ENCODE measurements at places on chromosomes 7 and 10.
A peak's percentile ranks its signal among the peaks of the same experiment; 100 is the strongest.

GRCh38 chr10:125149036-125149679 is 11.2 kb downstream of the CTBP2 start:
- no peak for DNase-seq

GRCh38 chr10:5975641-5976473 is 1.5 kb downstream of the IL15RA start:
- peak; percentile 61 for DNase-seq

GRCh38 chr10:131000743-131001142 is 310.8 kb downstream of the TCERG1L start:
- DNase-seq: no peak

GRCh38 chr7:155948845-155949244 is 136.6 kb upstream of the SHH start:
- DNase-seq: no peak

DNA sequence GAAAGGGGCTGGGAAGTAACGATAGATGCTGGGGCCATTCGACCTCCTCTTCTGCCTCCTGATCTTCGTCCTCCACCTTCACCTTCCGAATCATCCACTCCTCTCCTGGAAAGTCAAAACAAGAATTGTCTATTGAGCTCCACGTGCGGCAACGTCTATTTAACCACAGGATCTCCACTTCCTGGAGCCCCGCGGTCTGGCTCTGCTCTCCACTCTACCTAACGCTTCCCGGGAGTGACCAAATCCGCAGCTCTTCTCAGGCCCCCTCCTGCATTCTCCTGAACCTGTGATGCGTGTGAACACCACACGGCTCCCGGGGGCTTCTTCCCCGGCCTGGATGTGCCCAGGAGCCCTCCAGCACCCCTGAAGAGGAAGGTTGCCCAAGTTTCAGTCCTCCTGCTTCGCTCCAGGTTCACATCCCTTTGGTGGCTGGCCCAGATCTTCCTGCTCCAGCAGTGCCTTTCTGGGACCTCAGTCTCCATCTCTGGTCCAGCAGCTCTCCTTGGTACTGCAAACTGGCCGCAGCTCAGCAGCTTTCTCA is 7.2 kb downstream of the ZNF467 start:
- no peak for DNase-seq

DNA sequence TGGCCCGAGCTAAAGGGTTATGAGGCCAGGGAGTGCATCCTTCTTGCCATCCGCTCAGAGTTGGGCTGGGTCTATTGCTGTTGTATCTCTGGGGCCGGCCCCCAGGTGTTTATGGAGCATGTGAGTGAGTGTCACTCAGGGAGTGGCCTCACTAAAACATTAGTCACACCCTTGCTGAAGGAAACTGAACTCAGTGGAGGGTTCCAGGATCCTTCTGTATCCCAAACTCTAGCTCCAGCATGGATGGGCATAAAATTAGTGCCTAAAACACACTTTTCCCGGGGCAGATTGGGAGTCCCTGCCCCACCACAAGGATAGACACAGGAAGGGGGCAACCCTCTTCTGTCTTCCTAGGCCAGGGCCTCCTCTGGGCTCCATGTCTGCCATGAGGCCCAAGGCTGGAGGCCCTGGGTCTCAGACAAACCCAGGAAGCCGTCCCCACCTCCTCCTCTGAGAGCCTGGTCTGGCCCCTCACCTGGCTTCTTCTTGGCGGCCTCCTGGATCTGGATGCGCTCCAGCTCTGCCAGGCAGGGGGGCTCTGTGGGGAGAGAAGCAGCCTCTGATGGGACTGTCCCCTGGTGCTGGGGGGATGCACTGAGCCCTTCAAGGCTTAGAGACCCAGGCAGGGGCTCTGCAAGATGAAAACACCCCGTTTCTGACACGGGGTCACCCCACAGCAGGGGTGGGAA is 24.5 kb downstream of the SPOCK2 start:
- peak; percentile 14 for DNase-seq

- DNase-seq: no peak
These were observed 18.9 kb upstream of the ZNF138 start for GRCh38 chr7:64775289-64775688.

GRCh38 chr10:78577712-78578111 is 491.1 kb upstream of the ZMIZ1 start:
- no peak for DNase-seq

DNA sequence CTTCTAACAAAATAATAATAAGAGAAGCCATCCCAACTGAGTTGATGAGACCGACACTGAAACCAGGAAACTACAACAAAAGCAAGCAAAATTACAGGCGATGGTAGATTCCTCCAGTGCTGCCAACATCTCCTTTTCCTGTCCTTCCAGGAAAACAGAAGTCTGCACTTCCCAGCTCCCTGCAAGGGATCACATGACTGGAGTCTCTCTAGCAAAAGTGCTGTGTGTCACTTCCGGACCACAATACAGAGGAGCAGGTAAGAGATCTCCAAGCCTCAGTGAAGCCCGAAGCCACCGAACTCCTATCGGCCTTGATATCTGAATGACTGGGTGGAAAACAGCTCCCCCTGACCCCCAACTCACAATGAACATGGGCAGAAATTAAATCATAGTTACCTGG is 63.2 kb downstream of the SMURF1 start:
- DNase-seq: no peak

DNA sequence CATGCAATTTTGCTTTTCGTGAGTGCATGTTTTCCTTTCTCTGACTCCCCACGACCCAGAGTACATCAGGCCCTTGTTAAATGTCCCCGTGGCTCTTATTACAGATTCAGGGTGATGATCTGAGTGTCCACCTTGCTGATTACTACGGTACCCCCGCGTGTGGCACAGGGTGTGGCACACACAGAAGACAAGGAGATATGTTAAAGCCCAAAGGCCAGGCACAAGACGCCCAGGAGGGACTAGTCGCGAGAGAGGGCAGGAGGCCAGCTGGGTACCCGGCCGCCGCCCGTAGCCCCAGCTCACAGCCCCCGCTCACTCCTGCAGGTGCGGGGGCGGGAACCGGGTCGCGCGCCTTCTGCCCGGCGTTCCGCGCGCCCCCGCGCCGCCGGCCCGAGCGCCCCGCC is 281 bp upstream of the EXOC6 start:
- DNase-seq: no peak

GRCh38 chr7:47351233-47352154 is 230.4 kb downstream of the TNS3 start:
- no peak for DNase-seq

GRCh38 chr7:14368285-14368684 is 378.8 kb upstream of the ETV1 start:
- DNase-seq: no peak

- no peak for DNase-seq
These were observed 93.9 kb downstream of the RBM20 start for GRCh38 chr10:110737886-110738634.

- no peak for DNase-seq
These were observed 420.2 kb downstream of the CDC14C start for GRCh38 chr7:49344556-49344955.

DNA sequence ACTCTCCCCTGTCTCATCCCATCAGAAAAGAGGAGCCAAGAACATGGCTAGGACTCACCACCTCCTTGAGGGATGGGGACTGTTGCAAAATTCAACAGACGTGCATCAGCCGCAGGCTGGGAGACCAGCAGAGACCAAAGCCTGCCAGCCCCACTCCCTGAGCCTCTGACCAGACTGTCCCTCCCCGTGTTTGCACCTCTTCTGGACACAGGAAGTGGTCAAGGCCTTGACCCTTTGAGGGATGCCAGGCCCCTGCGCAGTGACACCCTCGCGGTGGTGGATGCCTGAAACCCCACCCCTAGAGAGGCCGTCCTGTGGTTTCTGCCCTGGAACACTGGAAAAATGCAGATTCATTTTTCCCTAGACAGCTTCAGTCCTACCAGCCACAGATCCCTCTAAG is 128.4 kb upstream of the TCF7L2 start:
- no peak for DNase-seq

GRCh38 chr7:13336227-13336626 is 648.8 kb downstream of the ARL4A start:
- no peak for DNase-seq

DNA sequence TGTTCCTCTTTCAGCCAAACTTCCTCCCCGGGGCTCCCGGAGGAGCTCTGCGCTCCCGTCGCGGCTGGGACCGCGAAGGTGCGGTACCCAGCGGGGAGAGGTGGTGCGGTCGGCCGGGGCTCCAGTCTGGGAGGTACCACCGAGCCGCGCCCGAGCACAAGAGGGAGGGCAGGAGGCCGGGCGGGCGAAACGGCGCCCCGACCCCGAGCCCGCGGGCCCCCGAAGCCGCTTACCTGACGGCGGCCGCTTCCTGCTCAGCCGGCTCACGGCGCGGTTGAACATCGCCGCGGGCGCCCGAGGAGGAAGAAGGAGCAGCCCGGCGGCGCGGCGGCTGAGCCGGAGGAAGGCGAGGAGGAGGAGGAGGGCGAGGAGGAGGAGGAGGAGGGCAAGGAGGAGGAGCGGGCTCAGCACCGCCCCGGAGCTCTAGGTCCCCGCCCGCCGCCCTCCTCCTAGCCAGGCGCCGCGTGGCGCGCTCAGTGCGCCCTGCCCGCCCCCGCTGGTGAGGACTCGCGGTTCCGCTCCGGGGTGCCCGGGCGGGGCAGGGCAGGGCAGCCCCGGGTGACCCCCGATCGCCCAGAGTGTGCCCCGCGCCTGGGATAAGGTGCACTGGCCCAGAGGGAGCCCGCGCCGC is at the start of gene RGS10:
Gene RGS10 (minus strand): TSS at position 363 of the 631 bp plus-strand sequence. CDS start 81 bp downstream, at position 282.
- peak; percentile 77 for DNase-seq

DNA sequence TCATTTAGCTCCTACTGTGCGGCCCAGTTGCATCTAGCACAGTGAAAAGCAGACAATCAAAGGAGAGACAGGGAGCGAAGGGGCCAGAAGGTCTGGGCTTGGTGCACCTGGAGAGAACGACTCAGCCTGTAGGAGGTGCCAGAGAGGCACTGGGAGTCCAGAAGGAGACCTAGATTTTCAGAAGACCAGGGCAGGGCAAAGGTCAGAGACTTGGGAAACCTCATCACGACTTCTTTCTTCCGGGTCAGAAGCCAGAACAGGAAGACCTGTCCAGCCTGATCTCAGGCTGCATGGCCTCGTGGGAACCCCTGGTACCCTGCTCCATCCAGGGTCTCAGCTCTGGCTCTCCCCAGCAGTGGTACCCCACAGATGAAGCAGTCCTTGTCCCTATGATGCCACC is 5.2 kb downstream of the AGAP3 start:
- DNase-seq: no peak

GRCh38 chr7:18473119-18473518 is 22.4 kb upstream of the HDAC9 start:
- no peak for DNase-seq

- DNase-seq: no peak
These were observed 150.4 kb upstream of the CHRM2 start for GRCh38 chr7:136717910-136718557.

GRCh38 chr7:23004247-23004520 is 9.7 kb downstream of the HYCC1 start:
- DNase-seq: no peak

DNA sequence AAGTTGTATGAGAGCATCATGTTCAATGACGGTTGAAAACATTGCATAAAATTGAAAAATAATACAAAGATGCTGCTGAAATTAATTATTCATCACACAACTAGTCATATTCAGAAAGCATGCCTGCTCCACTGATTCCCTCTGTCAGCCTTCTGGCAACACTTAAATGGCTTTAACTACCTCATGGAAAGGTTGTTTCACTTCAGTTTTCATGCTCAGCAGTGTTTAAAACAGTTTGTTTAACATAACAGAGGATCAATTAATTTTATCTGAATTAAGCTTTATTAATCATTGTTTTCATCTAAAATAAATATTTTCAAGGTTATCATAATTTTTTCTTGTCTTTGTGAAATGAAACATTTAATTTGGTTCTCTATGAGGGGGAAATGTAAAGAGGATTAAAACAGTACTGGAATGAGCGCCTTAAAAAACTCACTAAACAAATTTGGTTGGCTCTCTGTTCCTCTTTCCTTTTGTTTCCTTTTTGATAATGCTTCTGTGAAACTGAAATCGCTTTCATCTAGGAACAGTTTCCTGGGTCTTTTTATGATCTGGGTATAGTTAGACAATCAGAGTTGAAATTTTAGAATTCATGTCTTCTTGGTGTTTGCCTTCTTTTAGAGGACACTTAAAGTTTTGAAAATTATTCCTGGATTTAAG is 427.4 kb downstream of the SH2D4B start:
- no peak for DNase-seq

- no peak for DNase-seq
These were observed 57.9 kb downstream of the MTPN start for GRCh38 chr7:135919071-135919841.

GRCh38 chr7:129713544-129713943 is 102.0 kb downstream of the NRF1 start:
- DNase-seq: no peak

DNA sequence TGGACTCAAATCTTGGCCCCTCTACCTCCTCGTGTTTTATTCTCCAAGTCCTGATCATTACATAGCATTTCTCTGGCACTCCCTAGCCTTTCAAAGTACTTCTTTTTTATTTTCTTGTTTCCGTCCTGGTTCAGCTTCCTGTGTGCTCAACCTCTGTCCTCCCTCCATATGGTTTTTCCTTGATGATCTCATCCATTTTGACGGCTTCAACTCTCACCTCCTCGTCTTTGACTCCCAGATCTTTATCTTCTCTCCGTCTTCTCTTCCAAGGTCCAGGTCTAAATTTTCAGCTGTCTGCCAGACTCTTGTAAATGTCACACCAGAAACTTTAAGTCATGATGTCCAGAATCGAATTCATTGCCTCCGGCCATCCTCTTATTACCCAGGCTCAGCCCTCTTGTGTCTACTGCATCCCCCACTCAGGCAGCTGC is 23.3 kb upstream of the GFRA1 start:
- no peak for DNase-seq

DNA sequence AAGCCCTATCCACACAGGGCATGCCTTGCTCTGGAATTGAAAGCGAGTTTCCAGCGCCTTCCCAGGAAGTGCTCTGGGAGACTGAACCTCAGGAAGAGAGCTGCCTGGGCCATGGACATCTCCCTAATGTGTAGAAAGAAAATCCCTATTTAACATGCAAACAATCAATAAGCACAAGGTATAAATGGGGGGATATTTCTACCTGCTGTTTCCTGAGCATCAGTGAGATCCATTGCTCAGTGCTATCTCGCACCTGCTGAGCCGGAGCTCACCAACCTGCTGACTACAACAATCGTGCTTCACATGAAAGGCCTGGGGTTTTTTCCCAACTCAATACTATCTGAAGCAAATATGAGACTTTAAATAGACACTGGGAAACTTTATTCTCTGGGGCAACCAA is 584.0 kb downstream of the GLRX3 start:
- no peak for DNase-seq

DNA sequence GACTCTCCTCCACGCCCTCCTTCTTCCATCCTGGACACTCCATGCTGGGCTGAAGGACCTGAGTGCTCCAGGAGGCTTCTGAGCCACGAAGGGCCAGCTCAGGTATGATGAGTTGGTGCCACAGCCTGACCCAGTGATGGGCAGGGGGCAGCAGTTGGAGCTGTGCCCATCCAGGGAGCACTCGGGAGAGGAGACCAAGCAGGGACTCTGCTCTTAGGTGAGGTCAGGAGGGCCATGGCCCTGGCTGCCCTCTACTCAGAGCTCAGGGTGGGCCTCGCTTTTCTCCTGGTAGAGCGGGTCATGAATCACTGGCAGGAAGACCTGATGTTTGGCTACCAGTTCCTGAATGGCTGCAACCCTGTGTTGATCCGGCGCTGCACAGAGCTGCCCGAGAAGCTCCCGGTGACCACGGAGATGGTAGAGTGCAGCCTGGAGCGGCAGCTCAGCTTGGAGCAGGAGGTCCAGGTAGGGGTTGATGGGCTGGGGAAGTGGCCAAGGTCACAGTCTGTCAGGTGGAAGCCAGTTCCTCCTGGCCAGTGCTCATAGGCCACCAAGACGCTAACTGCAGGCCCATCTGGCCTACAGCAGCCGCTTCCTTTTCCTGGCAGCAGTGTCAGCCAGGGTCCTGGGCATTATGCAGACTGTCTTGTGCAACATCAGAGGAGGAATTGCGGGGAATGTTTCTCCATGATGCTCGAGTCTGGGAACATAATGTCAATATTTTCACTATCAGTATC is 50.8 kb downstream of the ALOX5 start:
- DNase-seq: no peak
